Mesothelial cell of epicardium (in vitro differentiated cells): ENCODE measurements at places on chromosomes 5 and 9.

DNA sequence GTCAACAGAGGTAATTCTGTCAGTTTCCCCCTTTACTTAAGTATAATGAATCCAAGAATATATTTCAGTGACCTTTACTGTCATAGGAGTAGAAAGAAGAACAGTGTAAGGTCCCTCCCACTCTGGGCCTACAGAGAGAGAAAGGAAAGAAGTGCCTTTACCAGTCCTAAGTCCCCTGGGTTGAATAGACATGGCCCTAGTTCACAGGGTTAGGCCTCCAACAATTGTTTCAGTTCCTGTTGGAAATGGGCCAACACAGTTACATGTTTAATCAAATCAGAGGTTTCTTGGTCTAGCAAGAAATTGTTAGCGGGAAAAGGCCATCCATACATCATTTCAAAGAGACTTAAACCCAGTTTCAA is 605.6 kb downstream of the MTRR start:
- H3K36me3 ChIP-seq = peaks cover 2% of the 10 kb centered on the region
- H3K4me1 ChIP-seq = no peaks in the 10 kb centered on the region
- H3K4me3 ChIP-seq = no peak overlapping the region
- no peak for DNase-seq
- H3K27me3 ChIP-seq = no peaks in the 10 kb centered on the region

DNA sequence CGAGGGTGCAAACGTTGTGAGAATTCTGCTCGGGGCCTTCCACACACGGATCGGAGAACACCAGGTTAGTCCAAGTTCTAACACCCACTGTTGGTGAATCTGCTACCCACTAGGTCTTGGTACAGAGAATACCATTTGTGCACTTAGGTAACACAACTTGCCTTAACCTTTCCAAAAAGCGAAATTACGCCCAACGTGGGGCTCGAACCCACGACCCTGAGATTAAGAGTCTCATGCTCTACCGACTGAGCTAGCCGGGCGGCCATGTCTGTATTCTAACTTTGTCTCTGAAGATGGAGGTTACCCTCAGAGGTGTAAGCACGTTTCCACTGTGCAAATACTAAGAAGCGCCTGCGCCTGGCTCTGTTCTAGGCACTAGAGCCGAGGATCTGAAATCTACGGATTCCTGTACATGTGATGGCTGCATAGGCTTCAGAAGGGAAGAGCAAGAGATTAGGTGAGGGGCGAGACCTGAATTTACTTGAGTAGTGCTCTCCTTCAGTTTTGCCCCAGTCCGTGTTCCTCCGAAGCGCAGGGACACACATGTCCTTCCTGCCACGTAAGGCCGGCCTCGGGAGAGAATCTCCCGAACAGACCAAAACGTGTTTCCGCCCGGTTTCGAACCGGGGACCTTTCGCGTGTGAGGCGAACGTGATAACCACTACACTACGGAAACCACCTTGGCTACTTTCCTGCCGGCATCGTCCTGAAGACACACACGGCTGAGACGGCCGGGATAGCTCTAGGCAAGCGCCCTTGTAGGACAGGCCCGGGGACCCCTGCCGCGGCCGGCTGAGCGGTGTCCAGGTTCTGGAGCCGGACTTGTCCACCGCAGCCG is 1.1 kb upstream of the TRIM41 start:
- peak overlapping the region; percentile 97 for H3K4me3 ChIP-seq
- peak; percentile 85 for DNase-seq
- H3K27me3 ChIP-seq = peaks cover 4% of the 10 kb centered on the region
- H3K4me1 ChIP-seq = peaks cover 31% of the 10 kb centered on the region
- peak overlapping the region; percentile 99 for H3K27ac ChIP-seq

DNA sequence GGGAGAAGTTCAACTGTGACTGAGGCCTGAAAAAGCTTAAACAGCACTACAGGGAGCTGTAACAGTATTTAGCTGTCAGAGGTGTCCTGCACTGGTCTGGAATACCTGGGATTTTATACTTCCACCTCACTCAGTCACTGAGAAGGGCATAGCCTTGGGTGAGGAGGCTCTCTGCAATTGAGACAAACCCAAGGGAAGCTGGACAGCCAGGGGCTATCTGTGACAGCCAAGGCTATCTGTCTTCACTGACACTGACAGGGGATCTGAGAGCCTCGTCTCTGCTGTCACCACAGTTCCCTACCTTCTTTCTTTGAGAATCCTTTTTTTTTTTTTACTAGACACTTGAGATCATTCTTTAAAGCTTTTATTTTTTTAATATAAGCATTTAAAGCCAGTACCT is 356.2 kb upstream of the CD180 start:
- H3K36me3 ChIP-seq = no peaks in the 10 kb centered on the region
- no peaks in the 10 kb centered on the region for H3K27me3 ChIP-seq
- H3K27ac ChIP-seq = no peak overlapping the region
- DNase-seq = no peak
- H3K4me3 ChIP-seq = no peak overlapping the region

DNA sequence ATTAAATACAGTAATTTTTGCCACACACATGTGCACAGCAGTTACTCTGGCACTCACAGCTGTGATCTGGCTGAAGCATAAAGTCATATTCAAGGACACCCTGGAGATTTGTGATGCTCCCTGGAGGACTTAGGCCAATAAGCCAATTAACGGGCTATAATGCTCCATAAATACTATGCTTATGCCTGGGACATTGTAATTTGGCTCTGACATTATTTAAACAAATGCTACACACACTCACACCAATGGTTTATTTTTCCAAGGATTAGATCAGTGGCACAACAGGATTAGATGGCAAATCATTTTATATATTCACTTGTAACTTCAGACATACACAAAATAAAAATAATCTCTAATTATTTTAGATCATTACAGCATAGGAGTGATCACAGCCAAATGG is 111.2 kb downstream of the LMNB1 start:
- H3K4me3 ChIP-seq = no peak overlapping the region
- H3K27ac ChIP-seq = no peak overlapping the region
- no peaks in the 10 kb centered on the region for H3K36me3 ChIP-seq
- peaks cover 22% of the 10 kb centered on the region for H3K4me1 ChIP-seq

- no peaks in the 10 kb centered on the region for H3K36me3 ChIP-seq
- no peak overlapping the region for H3K27ac ChIP-seq
- H3K4me3 ChIP-seq = no peak overlapping the region
- peaks cover 2% of the 10 kb centered on the region for H3K27me3 ChIP-seq
Observed at GRCh38 chr5:66542711-66543110, 53.5 kb upstream of the MAST4 start.

DNA sequence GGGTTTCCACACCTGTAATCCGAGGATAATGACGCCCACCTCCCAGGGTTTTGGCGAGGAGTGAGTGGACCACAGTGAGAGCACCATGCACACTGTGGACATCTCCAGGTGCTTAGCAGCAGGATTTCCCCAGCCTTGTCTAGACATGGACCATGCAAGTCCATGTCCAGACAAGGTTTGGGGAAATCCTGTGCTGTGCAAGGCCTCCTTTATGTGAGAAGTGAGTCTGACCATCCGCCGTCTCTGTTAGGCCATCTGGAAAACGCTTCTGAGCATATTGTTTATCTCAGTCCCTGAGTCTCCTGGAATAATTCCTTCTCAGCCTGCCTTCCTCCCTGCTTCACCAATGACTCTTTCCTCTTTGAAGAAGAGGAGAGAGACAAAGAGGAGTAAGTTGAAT is 26.2 kb upstream of the TNFAIP8 start:
- peak overlapping the region; percentile 77 for H3K27ac ChIP-seq
- no peaks in the 10 kb centered on the region for H3K27me3 ChIP-seq
- H3K4me3 ChIP-seq = no peak overlapping the region
- peaks cover 54% of the 10 kb centered on the region for H3K4me1 ChIP-seq
- no peaks in the 10 kb centered on the region for H3K36me3 ChIP-seq

DNA sequence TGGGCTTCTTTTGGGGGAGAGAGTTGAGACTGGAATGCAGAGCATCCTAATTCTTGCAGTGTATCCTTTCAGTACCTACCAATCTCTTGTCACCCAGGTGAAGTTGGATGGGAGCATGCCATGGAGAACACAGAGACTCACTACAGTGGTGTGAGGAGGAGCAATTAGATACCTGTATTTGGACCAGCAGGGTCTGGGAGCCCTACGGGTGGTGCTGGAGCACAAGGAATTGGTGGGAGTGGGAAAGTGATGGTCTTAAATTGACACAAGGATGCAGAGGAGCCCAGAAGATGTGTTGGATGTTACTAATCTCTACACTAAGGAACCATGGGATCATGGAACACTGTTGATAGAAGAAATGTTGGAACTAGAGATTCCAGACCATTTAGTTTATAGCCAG is 212.7 kb downstream of the CHSY3 start:
- no peaks in the 10 kb centered on the region for H3K36me3 ChIP-seq
- H3K27ac ChIP-seq = no peak overlapping the region
- peaks cover 12% of the 10 kb centered on the region for H3K4me1 ChIP-seq
- DNase-seq = no peak

DNA sequence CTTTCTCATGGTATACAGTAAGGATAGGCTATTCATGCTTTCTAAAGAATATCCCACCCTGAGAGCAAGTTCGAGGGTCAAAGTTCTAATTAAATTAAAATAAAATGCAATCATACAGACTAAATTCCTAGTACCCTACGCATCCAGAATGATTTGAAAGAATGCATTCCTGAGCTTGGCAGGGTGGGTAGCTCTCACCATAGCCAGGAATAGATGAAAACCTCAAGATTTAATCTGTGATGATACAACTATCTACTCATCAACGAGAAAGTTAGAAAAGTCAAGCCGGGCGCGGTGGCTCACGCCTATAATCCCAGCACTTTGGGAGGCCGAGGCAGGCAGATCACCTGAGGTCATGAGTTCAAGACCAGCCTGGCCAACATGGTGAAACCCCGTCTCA is 32.3 kb downstream of the SERINC5 start:
- H3K27ac ChIP-seq = no peak overlapping the region

GRCh38 chr5:133967124-133967523 is 1.3 kb downstream of the C5orf15 start:
- DNase-seq = no peak
- peak overlapping the region; percentile 93 for H3K4me3 ChIP-seq
- H3K27ac ChIP-seq = peak overlapping the region; percentile 72
- peaks cover 42% of the 10 kb centered on the region for H3K4me1 ChIP-seq
- peaks cover 18% of the 10 kb centered on the region for H3K36me3 ChIP-seq

- DNase-seq = no peak
- no peak overlapping the region for H3K4me3 ChIP-seq
- no peak overlapping the region for H3K27ac ChIP-seq
- H3K4me1 ChIP-seq = peaks cover 3% of the 10 kb centered on the region
- peaks cover 1% of the 10 kb centered on the region for H3K27me3 ChIP-seq
Observed at GRCh38 chr9:116816484-116816883, 129.4 kb downstream of the TRIM32 start.

- no peaks in the 10 kb centered on the region for H3K27me3 ChIP-seq
- H3K4me3 ChIP-seq = no peak overlapping the region
Observed at GRCh38 chr5:78927657-78928282, 57.3 kb downstream of the ARSB start.

- no peak for DNase-seq
- H3K4me1 ChIP-seq = peaks cover 39% of the 10 kb centered on the region
- H3K36me3 ChIP-seq = no peaks in the 10 kb centered on the region
- no peak overlapping the region for H3K4me3 ChIP-seq
- no peak overlapping the region for H3K27ac ChIP-seq
- no peaks in the 10 kb centered on the region for H3K27me3 ChIP-seq
Observed at GRCh38 chr9:134385915-134386314, 59.7 kb downstream of the RXRA start.
